Placental epithelial cell (primary cell): ENCODE measurements at places on chromosomes 11 and 22. TPM values are rescaled to one million over a fixed set of nuclear protein-coding genes. Genes with fewer than 3 reads are reported as not detected.

The OR51B6 gene
- total RNA-seq: not detected in 2 replicates

The AP5B1 gene
- 17.0 and 20.0 TPM in 2 replicates for total RNA-seq

The UNC93B1 gene
- 31.8 and 32.5 TPM in 2 replicates for total RNA-seq

The HOATZ gene
- not detected in 2 replicates for total RNA-seq

The NCAM1 gene
- not detected in 2 replicates for total RNA-seq

The IGLL1 gene
- not detected in 2 replicates for total RNA-seq

The SHANK2 gene
- 4.6 and 5.9 TPM in 2 replicates for total RNA-seq

The TTC36 gene
- total RNA-seq: 1.2 and 2.7 TPM in 2 replicates

The SOX10 gene
- not detected in 2 replicates for total RNA-seq

The ARHGAP1 gene
- 64.0 and 78.9 TPM in 2 replicates for total RNA-seq

The OR2D2 gene
- 0.22 and 0.79 TPM in 2 replicates for total RNA-seq

The OR51G1 gene
- total RNA-seq: not detected in 2 replicates

The NOX4 gene
- 1.1 and 1.6 TPM in 2 replicates for total RNA-seq

The OR51E2 gene
- not detected in 2 replicates for total RNA-seq

The TIGD3 gene
- 0.11 TPM in 1 of 2 replicates, not detected in the other for total RNA-seq

The PKP3 gene
- 417 and 687 TPM in 2 replicates for total RNA-seq

The CADM1 gene
- total RNA-seq: 64.0 and 89.5 TPM in 2 replicates

The LGR4 gene
- 16.5 and 57.4 TPM in 2 replicates for total RNA-seq

The XKR3 gene
- not detected in 2 replicates for total RNA-seq

The ARHGAP8 gene
- total RNA-seq: 9.0 and 12.6 TPM in 2 replicates

The OR52E6 gene
- not detected in 2 replicates for total RNA-seq

The GAS2 gene
- 1.5 and 2.4 TPM in 2 replicates for total RNA-seq

The RPUSD4 gene
- total RNA-seq: 35.9 and 40.0 TPM in 2 replicates

The UBQLN3 gene
- under 0.01 TPM in 1 of 2 replicates, not detected in the other for total RNA-seq

The OPCML gene
- 0.33 TPM in 1 of 2 replicates, not detected in the other for total RNA-seq

The TPBGL gene
- total RNA-seq: under 0.01 TPM in 2 replicates

The FAM83F gene
- total RNA-seq: 2.0 and 2.7 TPM in 2 replicates

The ZNF214 gene
- total RNA-seq: 1.7 and 4.3 TPM in 2 replicates

The HEPN1 gene
- total RNA-seq: 0.22 TPM in 1 of 2 replicates, not detected in the other

The MYEOV gene
- not detected in 2 replicates for total RNA-seq

The FAM180B gene
- under 0.01 TPM in 1 of 2 replicates, not detected in the other for total RNA-seq

The CDON gene
- 31.6 and 221 TPM in 2 replicates for total RNA-seq

The LMO1 gene
- not detected in 2 replicates for total RNA-seq

The VSIG10L2 gene
- total RNA-seq: not detected in 2 replicates

The PHLDA2 gene
- total RNA-seq: 2.4 and 4.0 TPM in 2 replicates

The EP300 gene
- 51.1 and 106 TPM in 2 replicates for total RNA-seq

The MAPK8IP2 gene
- total RNA-seq: 0.39 and 0.54 TPM in 2 replicates

The INSC gene
- 0.79 TPM in 1 of 2 replicates, not detected in the other for total RNA-seq

The FIBIN gene
- total RNA-seq: under 0.01 and 0.11 TPM in 2 replicates

The CCDC73 gene
- total RNA-seq: not detected in 2 replicates

The F2 gene
- total RNA-seq: not detected in 2 replicates

The PPME1 gene
- total RNA-seq: 21.2 and 30.3 TPM in 2 replicates

The TP53I11 gene
- total RNA-seq: under 0.01 TPM in 1 of 2 replicates, not detected in the other

The TRIM49 gene
- not detected in 2 replicates for total RNA-seq

The SCN3B gene
- under 0.01 and 0.76 TPM in 2 replicates for total RNA-seq

The GLYAT gene
- total RNA-seq: 0.65 TPM in 1 of 2 replicates, not detected in the other

The TEX12 gene
- 0.11 TPM in 1 of 2 replicates, not detected in the other for total RNA-seq

The OR10G8 gene
- not detected in 2 replicates for total RNA-seq

The TECTA gene
- total RNA-seq: 0.33 and 0.79 TPM in 2 replicates

The TBC1D22A gene
- 35.3 and 40.0 TPM in 2 replicates for total RNA-seq

The CRYBA4 gene
- not detected in 2 replicates for total RNA-seq

The VWA5A gene
- total RNA-seq: 157 and 161 TPM in 2 replicates

The NCF4 gene
- 0.65 and 3.5 TPM in 2 replicates for total RNA-seq

The CENPM gene
- total RNA-seq: 5.5 and 14.9 TPM in 2 replicates

The ELFN2 gene
- not detected in 2 replicates for total RNA-seq
